Effector memory CD4-positive, alpha-beta T cell (primary cell): ENCODE measurements at places on chromosomes 2 and 18.

- DNase-seq, result no peak
Measured at GRCh38 chr2:117562654-117563053, 251.8 kb upstream of the DDX18 start.

DNA sequence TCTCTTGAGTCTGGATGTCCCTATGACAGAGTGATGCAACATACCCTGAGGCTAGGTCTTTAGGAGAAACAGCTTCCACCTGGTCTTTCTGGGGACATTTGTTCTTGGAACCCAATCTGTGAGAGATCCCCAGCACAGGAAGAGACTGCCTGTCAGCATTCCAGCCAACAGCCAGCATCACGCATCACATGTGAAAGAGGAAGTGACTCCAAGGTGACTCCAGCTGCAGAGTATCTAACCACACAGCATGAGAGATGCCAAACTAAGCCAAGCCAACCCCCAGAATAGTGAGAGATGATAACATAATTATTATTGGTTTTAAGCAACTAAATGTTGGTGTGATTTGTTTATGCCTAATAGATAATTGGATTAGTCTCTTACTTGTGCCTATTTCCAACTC lies 35.7 kb downstream of the C18orf63 start:
- DNase-seq, result no peak

GRCh38 chr2:203646266-203646864 lies 60.1 kb upstream of the CD28 start:
- no peak for DNase-seq

DNA sequence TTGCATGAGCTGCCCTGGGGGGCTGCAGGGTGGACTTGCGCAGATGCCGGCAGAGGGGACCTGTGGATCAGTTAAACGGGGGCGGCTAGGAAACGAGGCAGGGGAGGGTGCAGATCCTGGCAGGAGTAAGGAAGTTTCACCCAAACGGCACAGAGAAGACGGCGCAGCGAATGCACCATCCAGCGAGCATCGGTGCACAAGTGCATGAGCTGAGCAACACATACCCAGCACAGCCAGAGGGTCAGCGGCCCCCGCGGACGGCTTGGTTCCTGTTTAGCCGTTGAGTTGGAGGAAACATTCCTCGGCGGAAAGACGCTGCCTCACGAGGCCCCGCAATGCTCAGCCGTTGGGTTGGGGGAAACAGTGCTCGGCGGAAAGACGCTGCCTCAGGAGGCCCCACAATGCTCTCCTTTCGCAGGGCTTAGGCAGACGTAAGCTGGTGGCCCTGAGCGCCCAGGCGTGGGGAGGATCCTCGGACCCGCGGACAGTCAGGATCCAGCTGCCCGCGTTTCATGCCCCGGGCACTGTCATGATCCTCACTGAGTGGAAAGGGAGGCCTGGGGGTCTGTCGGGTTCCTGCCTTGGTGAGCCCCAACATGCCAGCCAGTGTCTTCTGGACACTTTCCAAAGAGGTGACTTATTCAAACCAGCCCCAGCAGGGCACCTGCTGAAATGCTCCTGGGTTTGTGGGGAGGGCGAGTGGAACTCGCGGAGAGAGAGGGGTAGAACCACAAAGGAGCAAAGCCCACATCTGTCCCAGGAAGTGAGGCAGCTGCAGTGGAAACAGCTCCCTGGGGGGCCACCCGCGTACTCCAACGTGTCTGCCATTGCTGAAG lies 86.3 kb downstream of the NDUFA10 start:
- DNase-seq, result no peak

GRCh38 chr2:79620679-79621078 lies 107.8 kb downstream of the CTNNA2 start:
- DNase-seq, result no peak

DNA sequence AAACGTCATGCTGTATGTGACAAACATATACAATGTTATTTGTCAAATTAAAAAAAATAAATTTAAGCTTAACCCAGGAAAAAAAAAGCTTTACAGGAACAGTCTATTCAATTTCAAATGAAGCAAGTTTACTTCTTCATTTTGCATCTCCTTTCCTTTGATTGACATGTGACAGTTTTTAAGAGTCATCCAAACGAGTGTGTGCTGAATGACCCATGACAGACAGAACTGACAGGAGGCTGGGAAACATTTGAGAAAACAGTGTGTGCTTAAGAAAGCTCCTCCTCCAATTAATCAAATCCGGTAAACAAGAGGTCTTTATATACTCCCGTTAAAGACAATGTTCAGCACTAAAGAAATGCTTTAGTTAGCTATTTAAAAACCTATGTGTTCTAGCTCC lies 177.7 kb downstream of the SRBD1 start:
- no peak for DNase-seq

DNA sequence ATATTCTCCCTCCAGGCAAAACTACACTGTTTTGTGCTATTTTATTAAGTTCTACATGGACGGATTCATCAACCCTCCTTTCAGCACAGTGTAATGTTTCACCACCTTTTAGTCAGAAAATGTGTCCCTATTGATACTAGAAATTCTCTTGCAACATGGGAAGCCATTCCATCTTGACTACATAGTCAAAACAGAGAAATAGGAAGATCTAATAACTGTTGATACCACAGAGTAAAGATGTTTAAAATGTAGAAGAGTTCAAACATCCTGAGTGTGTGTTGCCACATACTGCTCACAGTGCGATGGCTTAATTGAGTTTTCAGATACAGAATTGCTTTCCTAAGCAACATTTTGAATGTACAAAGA lies 492.2 kb upstream of the RAB12 start:
- no peak for DNase-seq

DNA sequence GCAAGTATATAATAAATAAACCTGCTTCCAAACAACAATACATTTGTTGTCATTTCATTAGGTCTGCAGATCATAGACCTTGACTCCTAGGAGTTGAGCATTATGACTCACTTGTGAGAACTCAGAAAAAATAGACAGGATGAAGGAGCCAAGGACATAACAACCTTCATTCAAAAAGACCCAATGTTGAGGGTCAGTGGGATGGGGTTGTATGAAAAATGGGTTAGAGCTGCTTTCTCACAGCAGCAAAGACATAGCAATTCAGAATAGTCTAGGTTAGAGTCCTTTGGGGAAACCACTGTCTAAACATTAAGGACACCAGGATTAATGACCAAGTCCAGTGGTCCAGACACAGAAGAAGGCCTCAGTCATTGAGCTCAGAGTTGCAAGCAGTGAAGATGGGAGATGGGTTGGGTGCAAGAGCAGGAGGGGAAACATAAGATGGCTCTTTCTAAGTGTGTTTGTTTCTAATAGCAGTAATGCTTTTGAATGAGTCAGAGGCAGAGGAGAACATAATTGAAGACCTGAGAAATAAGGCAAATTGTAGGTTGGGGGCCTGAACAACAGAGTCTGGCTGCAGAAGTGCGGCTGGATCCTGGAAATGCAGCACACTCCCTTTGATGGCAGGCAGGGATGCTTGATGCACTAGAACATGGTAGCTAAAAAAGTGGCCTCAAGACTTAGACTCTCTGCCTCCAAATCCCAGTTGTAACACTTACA lies 3.7 kb upstream of the SERPINB10 start:
- DNase-seq, result no peak

- no peak for DNase-seq
Measured at GRCh38 chr18:13443552-13443951, 225.0 kb downstream of the LDLRAD4 start.

- DNase-seq, result no peak
Measured at GRCh38 chr18:57438743-57439608, 3.8 kb downstream of the ONECUT2 start.

DNA sequence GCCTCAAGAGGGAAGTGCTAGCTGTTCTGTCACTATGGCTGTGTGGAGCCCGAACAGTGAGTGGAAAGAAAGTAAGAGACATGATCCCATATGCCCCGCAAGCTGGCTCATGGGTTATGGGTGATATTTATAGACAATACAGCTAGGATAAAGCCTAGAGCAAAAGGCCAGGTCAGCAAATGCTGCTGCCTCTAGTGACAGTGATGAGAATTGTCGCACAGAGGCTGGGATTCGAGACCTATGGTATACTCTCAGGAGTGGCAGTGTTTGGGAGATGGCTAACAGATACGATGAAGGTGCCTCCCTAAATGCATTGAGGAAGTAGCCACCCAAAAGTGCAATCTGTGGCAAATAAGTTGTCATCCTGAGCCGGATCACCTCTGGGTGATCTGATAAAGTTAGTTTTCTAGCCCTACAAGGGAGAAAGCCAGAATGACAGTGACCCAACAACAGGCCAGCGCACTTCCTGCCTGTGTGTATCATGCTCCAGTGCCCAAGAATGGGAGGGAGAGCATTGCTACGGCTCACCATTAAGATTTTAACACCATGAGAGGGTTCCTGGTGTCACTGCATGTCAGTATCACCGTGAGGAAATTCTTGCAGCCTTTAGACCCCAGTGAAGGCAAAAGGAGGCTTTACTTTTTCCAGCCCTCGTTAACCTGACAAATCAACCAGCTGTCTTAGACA lies 92.2 kb upstream of the TGFA start:
- DNase-seq, result no peak

- DNase-seq, result no peak
Measured at GRCh38 chr2:32691678-32692077, 63.8 kb downstream of the TTC27 start.

GRCh38 chr2:48449073-48449840 lies 80.7 kb upstream of the STON1 start:
- DNase-seq, result no peak

- DNase-seq, result no peak
Measured at GRCh38 chr18:62186499-62186773, 420 bp downstream of the PIGN start.

DNA sequence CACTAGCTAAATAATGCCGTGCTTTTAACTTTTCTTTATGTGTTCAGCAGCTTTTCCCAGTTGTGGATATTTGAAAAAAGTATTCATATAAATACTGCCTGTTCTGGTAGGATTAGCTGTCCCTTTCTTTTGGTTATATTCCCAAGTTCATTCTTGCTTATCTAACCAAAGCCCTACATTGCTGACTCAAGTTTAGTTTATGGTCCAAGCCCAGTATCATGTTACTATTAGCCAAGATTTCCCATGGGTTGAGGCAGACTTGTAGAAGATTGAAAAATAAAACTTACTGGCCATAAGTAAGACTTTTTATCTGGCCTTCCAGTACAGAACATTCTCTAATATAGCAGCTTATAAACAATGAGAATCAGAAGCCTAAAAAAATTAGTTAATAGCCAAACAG lies 49.7 kb upstream of the NFE2L2 start:
- no peak for DNase-seq

DNA sequence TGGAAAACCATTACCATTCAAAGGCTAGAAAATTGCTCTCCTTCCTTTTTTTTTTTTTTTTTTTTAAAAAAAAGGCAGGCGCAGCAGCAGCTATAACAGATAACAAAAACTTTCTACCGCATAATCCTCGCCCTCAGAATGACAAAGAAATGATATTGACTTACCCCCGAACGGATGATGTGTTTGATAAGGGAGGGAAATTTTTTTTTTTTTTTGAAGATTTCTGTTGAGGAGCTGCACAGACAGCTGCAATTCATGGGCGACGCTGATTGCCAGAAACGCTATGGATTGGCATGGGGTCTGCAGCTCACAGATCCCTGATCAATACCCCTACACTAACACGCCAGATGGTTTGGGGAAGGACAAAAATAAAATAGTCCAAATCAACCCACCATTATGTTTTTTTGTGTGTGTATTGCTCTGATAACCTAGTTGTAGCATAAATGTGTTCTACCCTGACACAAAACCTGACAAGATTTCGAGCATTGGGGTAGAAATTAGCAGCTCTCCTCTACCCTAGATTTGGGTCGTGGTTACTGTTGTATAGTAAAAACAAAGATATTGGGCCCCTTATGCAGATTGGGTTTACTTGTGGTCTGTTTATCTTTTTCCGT lies 3.6 kb upstream of the ONECUT2 start:
- no peak for DNase-seq

DNA sequence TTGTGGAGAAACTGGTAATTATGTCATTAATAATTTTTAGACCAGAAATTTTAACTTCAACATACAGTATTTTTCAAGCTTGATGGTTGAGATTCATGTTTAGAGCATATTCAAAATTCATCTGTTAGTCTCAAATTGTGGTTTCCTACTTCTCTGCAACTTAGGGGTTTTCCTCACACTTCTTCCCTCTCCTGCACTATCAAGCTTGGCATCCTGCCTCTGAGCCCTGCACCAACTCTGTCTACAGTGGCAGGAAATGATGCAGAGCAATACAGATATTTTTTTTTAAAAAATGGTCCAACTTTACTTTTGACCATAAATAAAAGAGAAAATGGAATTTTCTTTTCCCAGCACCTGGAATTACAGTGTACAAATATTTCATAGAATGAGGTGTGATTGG lies 247.3 kb downstream of the NUP35 start:
- DNase-seq, result no peak

DNA sequence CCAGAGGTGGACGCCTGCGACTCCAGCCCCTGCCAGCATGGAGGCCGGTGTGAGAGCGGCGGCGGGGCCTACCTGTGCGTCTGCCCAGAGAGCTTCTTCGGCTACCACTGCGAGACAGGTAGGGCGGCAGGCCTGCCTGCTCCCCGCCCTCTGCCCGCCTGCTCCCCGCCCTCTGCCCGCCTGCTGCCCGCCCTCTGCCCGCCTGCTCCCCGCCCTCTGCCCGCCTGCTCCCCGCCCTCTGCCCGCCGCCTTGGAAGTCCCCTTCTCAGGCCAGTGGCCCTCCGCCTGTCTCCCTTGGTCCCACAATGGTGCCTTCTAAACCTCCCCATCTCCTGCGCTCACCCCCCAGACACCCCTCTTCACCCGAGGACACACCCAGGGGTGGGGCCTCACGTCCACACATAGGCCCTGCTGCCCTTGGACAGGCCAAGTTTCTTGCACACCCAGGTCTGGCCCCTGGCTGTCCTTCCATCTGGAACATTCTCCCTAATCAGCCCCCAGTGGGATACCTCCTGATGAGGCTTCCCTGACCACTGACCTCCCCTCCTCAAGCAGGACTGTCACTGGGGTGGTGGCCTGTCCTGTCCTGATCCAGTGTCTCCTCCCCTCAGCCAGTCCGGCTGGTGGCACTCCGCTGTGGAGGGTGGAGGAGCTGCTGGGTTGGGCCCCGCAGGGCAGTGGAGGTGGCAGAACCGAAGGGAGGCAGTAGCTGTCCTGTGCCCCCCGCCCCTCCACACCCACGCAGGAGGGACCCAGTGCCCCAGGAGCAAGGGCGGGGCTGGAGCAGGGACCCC lies 37.9 kb downstream of the MTERF4 start:
- peak; percentile 23 for DNase-seq

- no peak for DNase-seq
Measured at GRCh38 chr2:9178904-9179571, 27.6 kb upstream of the ASAP2 start.

DNA sequence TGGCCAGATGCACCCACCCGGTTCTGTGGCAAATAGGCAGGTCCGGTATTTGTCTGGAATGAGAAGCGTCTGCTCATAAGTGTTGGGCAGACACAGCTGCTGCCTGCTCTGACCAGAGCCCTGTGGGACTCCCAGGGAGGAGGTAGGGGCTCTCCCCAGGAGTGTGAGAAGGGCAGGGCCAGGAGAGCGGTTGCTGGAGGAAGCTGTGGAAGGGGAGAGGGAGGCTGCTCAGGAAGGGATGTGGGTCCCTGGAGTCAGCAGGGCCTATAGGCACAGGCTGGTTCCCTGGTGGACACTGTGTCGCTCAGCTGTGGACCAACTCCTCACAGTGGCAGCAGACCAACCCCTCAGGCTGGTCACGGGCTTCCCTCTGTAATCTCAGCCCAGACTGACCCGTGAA lies 109.2 kb downstream of the DYSF start:
- no peak for DNase-seq
